ENCODE measurements at places on chromosomes 5 and 9.

DNA sequence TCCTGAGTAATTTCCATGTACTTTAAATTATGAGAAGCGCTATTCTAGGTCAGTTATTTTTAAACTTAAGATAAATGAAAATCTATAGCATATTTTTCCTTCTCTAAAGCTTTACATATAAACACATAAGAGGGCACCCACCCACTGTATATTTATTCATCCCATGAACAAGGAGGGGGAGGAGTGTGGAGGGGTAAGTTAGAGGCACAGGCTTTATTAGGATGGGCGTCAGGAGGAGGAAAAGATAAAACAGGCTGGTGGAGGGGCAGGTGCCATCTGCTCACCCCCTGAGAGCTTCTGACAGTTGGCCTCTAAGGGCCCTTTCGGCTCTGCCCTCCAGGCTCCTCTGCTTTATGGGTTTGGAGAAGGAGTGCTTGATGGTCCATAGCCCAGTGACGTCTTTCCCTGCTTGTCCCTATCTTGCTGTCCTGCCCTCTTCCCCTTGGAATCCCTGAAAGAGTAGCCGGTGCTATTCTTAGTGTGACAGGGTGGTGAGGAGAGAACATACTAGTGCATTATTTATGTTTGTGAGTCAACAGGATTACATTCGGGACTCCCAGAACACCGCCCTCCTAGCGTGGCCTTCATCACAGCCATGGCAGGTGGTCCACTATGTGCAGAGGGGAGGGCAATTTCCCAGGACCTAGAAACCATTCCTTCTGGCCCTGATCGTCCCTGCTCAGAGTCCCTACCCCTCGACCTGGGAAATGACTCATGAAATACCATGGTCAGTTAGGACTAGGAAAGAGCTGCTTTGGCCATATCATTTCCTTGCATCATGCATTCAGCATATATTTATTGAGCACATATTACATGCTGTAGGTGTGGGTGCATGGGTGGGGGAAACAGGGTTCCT lies 7.9 kb upstream of the SYNPO start:
- DNase-seq, result no peak

GRCh38 chr9:126761274-126761673 lies 43.6 kb upstream of the ZBTB43 start:
- no peak for DNase-seq

GRCh38 chr9:6909181-6909580 lies 151.4 kb downstream of the KDM4C start:
- no peak for DNase-seq

DNA sequence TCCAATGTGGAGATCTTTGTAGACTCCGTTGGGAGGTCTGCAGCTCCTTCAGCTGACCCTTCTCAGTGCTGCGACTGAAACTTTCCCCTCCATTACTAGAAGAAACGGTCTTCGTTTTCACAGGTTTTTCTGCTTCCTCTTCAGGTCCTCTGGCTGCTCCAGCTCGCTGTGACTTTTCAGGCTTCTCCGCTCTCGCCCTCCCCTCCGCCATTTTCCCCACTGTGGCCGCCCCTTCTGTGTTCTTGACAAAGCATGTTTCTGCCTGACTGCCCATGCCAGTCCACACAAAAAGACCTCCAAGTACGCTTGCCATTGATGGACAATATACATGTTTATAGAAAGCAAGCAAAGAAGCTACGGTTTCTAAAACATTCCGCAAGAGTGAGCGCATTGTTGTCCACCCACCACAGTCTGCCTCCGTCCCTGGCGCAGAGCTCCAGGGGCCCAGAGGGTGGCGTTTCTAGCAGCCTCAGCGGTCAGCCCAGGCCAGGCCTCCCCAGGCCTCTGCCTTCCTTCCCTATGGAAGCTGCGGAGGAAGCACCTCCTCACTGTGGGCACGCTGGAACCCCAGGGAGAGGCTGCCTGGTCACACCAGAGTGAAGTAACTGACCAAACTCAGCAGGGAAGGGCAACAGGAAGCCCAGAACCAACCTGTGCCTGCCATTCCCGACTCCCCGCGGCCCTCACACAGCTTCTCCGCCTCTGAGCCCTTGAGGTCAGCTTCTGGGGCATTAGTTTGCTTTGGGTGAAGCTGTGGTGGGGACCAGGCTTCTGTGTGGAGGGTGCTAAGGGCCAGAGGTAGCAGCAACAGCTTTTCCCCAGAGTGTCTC lies 19.9 kb upstream of the S1PR3 start:
- DNase-seq, result no peak

DNA sequence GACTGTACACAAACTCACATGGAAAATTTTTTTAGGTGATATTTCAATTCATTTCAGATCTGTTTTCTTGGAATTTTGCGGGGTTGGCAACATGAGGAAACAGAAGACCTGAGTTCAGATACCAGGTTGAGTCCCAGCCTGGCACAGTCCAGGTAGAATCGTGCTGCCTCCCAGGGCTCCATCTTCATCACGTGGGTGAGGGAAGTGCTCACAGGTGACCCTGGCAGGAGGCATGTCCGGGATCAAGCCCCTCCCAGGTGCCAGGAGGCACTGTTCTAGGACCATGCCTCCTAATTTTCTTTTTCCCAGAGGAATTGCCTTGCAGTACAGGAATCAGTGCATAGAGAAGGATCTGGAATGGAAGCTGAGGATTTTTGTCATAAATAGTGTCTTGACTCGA lies 318.3 kb upstream of the IRX4 start:
- DNase-seq, result no peak

DNA sequence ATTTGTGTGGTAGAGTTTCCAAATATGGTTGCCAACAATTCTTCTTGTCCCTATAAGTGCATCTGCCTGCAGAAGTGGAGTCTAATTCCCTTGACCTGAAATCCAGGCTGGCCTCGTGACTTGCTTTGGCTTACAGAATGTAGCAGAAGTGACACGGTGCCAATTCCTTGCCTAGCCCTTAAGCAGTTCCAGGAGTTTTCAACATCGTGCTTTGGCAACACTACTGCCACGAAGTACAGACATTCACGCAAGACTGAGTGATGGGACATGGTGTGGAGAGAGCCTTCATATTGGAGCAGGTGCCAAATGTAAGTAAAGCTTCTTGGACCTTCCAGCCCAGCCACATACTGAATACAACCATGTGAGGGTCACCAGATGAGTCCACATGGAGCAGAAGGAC lies 92.9 kb upstream of the NEK6 start:
- DNase-seq, result no peak
